ENCODE measurements at places on chromosomes 5 and 9.

DNA sequence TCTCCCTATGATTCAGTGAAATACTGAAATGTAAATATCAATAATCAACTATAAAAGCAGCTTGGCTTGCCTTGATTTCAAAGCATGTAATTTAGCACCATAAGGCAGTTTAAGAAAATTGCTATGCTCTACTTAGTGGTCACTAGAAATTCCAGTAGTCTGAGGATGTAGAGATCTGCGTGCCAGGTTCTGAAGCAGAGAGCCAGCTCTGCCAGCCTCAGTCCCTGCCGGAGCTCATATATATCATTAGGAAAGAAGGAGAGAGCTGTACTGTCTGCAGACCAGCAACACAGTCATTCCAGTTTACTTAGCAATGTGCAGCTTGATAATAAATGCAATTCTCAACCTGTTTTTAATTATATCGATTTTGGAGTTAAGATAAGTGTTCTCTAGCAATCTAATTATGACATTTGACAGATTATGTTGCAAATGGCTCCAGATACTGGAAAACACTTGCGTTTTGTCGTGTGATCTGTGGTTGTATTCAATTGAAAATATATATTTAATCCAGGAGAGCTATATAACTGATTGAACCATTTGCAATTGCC is 540.5 kb downstream of the CTNND2 start:
- DNase-seq: no peak

GRCh38 chr9:31470051-31470450 is 914.4 kb upstream of the ACO1 start:
- no peak for DNase-seq

GRCh38 chr5:126851501-126852011 is 74.6 kb downstream of the LMNB1 start:
- no peak for DNase-seq

DNA sequence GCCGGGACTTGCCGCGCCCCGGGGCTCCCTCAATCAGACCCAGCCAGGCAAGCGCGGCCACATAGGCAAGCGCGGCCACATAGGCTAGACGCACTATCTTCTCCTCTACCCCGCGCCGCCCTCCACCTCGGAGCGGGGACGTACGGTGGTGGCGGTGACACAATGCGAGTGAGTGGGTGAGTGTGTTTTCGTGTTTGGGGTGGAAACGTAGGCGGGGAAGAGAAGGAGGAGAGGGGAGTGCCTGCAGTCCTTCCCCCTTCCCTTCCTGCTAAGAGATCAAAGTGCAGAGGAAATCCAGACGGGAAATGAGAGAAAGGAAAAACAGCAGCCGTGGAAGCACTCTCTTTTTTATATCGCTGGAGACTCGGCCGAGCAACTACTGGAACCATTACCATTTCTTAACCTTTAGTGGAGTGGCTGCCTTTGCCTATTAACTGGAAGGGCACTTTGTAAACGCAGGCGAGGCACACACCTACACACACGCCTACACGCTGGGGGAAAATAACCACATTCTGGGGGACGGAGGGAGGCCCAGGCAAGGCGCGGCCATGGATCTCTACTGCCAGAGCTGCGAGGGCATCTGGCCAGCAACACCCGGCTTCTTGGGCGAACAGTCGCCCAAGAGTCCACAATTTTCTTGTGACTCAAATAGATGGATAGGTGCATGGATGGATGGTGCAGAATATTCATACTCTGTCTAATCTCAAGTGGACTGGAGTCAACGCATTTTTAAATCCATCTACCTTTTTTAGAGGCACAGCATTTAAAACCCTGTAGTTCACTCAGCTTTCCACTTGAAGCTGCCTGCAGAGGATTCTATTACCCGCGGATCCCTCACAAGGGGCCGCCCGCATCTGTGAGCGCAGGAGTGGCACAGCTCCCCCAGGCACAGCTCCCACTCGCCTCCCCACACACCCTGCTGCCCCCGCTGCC is 2.1 kb downstream of the EDIL3 start:
- DNase-seq: no peak

- DNase-seq: no peak
Measured at GRCh38 chr9:113210815-113211214, 10.3 kb downstream of the FKBP15 start.
